ENCODE measurements at places on chromosomes 6 and 20.

- DNase-seq: no peak
These were observed 16.9 kb downstream of the RARS2 start for GRCh38 chr6:87572883-87573282.

GRCh38 chr20:50713657-50714101 is 17.7 kb upstream of the PARD6B start:
- DNase-seq: no peak

GRCh38 chr6:155882527-155883333 is 427.1 kb upstream of the NOX3 start:
- no peak for DNase-seq

GRCh38 chr20:15949391-15949790 is 623.9 kb downstream of the KIF16B start:
- no peak for DNase-seq

DNA sequence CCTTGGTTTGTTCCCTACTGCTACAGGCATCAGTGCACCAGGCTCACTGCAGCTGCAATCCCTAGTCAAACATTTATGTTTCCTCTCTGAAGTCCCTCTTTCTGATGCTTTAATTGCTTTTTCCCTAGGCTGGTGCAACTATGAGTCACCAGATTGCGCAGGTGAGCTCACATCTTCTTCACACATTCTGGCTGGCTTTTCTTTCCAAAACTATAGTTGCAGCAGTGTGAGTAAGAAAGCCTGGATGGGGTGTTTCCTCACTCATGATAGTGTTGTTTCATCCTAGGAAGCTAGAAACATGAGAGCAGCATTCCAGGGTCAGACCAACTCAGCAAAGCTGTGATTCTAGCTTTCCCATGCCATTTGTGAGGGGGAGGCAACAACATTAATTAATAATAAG is 296.4 kb downstream of the PAX1 start:
- DNase-seq: no peak

DNA sequence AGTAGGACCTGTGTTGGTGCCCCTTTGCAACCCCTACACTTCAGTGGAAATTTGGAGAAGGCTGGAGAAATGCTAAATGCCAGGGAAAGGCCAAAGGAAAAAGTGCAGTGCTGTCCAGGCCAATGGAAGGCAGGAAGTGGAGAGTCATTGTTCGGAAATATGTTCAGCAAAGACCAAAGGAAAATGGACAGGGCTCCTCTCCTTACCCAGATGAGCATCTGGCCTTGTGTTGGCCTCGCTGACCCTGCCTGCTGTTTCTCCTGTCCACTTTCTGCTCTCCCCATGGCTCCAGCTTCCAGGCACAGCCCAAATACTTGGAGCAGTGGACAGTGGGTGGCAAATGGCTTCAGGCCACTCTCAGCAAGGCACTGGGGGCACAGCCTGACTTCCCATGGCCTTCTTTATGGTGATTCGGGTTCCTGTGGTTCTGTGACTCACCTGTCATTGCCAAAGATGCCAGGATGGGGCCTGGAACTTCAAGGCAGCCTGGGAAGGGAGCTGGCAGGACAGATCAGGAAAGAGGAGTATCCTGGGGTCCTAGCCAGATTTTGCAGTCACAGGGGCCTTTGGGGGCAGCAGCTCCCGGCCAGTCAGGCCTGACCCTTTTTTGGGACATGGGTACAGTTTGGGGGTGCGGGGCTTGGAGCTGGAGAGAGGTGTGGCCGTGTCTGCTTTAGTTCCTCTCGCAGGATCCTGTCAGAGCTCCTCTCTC is 190.9 kb upstream of the SLC24A3 start:
- no peak for DNase-seq

DNA sequence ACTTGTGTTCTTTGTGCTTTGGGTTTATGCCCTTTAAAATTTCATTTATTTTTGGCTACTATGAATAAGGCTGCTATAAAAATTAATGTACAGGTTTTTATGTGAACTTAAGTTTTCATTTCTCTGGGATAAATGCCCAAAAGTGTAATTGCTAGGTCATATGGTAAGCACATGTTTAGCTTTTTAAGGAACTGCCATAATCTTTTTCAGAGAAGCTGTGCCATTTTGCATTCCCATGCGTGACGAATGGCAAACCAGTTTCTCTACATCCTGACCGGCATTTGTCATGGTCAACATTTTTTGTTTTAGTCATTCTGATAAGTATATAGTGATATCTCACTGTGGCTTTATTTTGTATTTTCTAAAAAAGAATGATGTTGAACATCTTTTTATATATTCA is 236.0 kb upstream of the SGK1 start:
- no peak for DNase-seq

DNA sequence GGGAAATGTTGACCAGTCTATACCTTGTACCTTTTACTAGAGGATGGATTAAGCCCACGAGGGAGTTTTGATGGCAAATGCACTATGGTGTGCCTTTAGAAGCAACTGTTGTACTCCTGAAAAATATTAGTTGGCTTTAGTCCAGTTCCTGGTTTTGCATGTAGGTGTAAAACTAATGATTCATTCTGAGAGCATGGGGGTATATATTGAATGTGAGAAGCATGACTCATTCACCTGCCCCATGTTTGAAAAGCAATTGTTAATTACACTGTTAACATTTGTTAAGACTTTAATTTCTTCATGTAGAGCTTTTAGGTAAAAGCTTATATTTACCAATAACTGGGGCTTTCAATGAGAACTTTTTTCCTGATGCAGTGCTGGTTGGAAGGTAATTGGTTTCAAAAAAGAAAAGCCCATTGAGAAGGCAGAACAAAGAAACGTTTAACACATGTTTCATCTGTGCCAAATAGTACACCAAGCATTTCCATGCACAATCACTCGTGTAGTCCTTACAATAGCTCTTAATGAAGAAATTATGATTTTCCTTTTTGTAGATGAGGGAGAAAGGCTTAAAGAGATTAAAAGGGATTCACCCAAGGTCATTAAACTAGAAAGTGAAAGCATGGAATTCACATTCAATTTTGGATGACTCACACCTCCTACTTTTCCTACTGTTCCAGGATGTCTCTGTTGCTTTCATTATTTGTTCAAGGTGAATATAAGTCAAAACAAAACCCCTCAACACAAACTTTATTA is 134.1 kb downstream of the CCDC170 start:
- DNase-seq: no peak

- DNase-seq: no peak
These were observed 424.4 kb upstream of the MARCKS start for GRCh38 chr6:113432521-113433334.

GRCh38 chr6:81748994-81749393 is 3.5 kb downstream of the TENT5A start:
- no peak for DNase-seq

- no peak for DNase-seq
These were observed 241.9 kb downstream of the EPHA7 start for GRCh38 chr6:93177438-93177837.

DNA sequence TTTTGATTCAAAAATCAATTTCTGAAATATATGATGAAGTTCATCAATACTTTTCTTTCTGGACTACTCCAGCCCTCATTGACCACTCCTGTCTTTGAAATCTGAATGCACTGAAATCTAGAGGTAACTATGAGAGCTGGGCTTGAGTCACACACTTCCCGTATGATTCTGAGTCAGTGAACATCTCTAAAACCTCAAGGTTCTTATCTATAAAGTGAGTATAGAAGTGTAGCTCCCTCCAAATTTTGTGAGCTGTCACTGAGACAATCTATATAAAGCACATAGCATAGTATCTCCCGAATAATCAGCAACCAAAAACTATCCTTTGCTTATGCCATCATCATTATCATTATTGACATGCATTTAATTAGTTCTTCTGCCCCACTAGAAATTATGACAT is 182.4 kb downstream of the TSHZ2 start:
- DNase-seq: no peak

- DNase-seq: no peak
These were observed 13.9 kb upstream of the VAPB start for GRCh38 chr20:58374906-58375758.

Data from stimulated activated naive B cell treated with anti-CD40 and anti-IgM and Interleukin-4, amounts not matched to agents 10 μg/mL and 1 μg/mL and 100 μg/mL, for 72 hours (primary cell).